Body of pancreas (tissue), 4 donors: ENCODE measurements at places on chromosomes 3 and 15. TPM values are rescaled to one million over a fixed set of nuclear protein-coding genes. Genes with fewer than 3 reads are reported as not detected.

The PROS1 gene
- 15.8 TPM for total RNA-seq

DNA sequence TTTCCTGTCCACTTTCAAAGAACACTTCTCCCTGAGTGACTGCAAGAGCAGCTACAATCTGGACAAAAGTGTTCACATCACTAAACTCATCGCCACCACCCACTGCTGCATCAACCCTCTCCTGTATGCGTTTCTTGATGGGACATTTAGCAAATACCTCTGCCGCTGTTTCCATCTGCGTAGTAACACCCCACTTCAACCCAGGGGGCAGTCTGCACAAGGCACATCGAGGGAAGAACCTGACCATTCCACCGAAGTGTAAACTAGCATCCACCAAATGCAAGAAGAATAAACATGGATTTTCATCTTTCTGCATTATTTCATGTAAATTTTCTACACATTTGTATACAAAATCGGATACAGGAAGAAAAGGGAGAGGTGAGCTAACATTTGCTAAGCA lies 1.8 kb downstream of the CCRL2 start:
- DNase-seq: no peak

GRCh38 chr3:11819146-11819689 lies 27.5 kb downstream of the TAMM41 start:
- DNase-seq: no peak

DNA sequence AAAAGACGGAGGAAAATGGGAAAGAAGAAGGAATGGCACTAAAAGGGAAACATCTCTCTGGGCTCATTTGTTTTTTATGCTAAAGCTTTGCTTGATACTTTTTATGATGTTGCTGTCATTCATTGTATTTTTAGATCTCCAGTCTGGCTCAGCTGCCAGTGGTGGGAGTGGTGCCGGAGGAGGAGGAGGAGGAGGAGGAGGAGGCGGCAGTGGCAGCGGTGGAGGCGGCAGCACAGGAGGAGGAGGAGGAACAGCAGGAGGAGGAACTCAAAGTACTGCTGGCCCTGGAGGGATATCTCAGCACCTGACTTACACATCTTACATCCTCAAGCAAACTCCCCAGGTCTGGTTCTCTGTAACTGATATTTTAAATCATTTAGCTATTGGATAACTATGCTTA lies 49.6 kb downstream of the MAP6D1 start:
- no peak for DNase-seq

- no peak for DNase-seq
Measured at GRCh38 chr3:189232790-189233189, 61.0 kb downstream of the TPRG1 start.

- peak; percentile 63 for DNase-seq
Measured at GRCh38 chr15:69729167-69729748, 276.6 kb downstream of the RPLP1 start.

The LNP1 gene
- total RNA-seq: 4.6 TPM

The CLSTN2 gene
- 14.5 TPM for total RNA-seq

The RPL15 gene
- total RNA-seq: 1,128 TPM
